ENCODE measurements at places on chromosomes 2 and 18. TPM values are rescaled to one million over a fixed set of nuclear protein-coding genes. Genes with fewer than 3 reads are reported as not detected.

Gene MRO
- not detected for total RNA-seq

Gene GMCL1
- 6.2 TPM for total RNA-seq

Gene HRH4
- 0.07 TPM for total RNA-seq

Gene TUBB8B
- not detected for total RNA-seq

Gene CYB5A
- 155 TPM for total RNA-seq

Gene TUBA4B
- not detected for total RNA-seq

Gene QPCT
- total RNA-seq, result 2.9 TPM

Gene GNAL
- total RNA-seq, result 4.5 TPM

Measured in airway epithelial cell (primary cell).